ENCODE measurements at places on chromosomes 1 and 21.

GRCh38 chr1:159664247-159664646, 50.1 kb downstream of the CRP start:
- no peak for DNase-seq

DNA sequence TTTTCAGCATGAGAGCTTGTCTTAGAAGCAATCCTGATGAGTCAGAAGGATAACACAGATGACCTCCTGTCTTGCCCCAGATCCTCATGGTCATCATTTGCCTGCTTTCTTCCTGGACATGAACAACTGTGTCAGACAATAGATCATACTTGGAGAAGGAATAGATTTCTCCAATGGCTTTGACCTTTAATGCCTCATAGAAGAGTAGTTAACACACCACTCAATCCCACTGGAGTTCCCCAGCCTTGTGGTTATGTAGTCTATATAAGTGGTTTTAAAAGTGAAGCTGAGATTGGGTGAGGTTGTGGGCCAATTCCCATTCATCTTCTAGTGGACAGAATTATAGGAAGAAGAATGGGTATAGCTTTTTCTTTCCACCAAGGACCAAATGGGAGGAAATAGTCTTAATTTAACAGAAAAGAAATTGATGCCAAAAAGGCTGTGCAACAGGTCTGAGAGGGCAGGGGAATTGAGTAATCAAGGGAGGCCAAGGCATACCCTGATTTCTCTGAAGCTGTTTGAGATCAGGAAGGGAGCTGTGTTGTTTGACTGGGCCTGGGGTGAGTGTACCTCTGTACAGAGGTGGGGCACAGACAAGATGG, 14.4 kb downstream of the PRCC start:
- DNase-seq: peak; percentile 57

DNA sequence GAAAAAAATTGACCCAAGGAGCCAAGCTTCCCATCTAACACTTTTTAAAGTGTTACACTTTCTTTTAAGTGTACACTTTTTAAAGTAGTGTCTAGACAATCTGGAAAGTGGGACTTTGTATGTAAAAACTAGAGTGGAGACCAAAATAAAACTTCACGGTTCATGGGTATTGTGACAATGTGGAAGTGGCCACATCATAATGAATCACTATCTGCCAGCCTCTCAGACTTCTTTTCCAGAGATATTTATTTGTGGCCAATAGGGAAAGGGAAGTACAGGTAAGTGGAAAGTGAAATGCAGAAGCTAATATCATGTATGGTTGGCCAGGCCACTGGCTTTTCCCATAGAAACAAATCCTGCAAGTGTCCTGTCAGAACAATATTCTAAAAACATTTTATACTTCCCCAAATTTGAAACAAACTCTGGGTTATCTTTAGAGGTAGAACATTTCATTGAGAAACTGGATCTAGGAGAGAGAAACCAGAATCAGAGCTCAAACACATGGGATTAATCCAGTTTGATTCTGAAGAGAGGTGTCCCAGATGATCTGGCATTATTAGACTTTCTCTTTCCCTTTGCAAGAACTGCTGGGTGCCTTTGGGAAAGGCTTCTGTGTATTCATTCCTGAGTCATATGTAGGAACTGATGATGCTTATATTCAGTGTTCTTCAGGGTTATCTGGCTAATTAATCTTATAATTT, 2.0 kb downstream of the TNFSF18 start:
- DNase-seq: peak; percentile 37

DNA sequence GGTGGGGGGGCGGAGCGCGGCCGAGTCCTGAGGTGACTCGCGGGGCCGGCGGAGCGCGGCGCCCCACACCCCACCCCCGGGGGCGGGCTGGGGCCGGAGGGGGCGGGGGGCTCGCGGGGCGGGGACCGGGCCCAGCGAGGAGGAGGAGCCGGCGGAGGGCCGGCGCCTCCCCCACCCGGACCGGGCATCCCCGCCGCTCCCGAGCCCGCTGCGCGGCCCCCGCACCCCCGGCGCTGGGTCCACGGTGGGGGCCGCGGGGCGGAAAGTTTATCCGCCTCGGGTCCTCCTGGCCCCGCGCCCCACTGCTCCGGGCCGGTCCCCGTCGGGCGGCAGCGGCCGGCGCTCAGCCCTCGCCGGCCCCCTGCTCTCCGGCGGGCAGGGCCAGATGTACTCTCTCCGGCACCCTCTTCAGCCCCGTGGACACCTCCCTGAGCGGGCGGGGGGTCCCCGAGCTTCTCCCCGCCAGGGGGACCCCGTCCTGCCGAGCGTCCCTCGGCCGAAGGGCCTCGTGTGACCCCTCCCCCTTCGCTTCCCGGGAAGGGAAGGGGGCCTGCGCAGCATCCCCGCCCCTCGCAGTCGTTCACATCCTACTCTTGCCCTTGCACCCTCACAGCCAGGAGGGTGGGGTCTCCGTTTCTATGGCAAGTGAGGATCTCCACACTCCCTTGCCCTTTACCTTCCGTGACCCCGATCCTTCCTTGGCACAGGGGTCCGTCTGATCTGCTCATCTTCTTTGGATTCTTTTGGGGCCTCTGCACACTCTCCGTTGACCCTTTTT, 663 bp downstream of the CAMTA1 start:
- DNase-seq: no peak

GRCh38 chr1:78678324-78678723, 28.7 kb downstream of the IFI44 start:
- no peak for DNase-seq

GRCh38 chr21:27250366-27250765, 283.5 kb upstream of the ADAMTS5 start:
- DNase-seq: no peak

DNA sequence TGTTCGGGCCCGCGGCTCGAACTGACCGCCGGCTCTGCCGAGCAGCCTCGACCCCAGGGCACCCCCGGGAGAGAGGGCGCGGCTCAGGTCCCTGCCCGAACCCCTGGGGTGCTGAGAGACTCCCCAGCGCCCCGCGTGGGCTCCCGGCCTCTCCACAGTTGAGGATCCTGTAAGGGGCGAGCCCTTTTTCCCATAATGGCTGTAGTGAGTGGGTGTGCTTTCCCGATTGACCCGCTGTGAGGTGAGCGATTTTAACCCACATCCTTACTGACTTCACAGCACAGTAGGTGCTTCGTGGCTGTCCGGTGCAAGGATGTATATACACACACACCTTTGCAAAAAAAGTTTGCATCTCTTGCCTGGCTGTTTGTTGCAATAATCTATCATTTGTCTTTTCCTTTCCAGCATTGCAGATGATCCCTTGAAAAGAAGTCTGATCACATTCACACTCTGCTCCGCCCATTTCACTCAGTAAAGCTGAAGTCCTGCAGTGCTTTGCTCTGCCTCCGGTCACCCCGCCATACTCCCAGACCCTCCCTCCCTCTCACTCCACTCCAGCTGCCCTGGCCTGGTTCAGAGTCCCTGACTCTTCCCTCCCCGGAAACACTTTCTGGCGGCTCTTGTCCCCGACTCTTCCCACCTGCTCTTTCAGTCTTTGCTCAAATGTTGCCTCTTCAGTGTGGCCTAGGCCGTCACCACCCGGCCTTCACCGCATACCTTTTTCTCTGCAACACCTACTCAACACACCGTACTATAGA, 955 bp upstream of the UBE2G2 start:
- DNase-seq: no peak

GRCh38 chr1:168227620-168228019, 1.8 kb downstream of the SFT2D2 start:
- no peak for DNase-seq
